NCI-H187 treated with DMSO at 0.1 percent for 48 hours (cell line): ENCODE measurements at places on chromosomes 3 and 15.
A peak's percentile ranks its signal among the peaks of the same experiment; 100 is the strongest.

GRCh38 chr15:95622843-95623242 lies 707.7 kb upstream of the NR2F2 start:
- no peak for DNase-seq

- no peak for DNase-seq
Observed at GRCh38 chr3:146883288-146883687, 278.1 kb upstream of the PLSCR5 start.

DNA sequence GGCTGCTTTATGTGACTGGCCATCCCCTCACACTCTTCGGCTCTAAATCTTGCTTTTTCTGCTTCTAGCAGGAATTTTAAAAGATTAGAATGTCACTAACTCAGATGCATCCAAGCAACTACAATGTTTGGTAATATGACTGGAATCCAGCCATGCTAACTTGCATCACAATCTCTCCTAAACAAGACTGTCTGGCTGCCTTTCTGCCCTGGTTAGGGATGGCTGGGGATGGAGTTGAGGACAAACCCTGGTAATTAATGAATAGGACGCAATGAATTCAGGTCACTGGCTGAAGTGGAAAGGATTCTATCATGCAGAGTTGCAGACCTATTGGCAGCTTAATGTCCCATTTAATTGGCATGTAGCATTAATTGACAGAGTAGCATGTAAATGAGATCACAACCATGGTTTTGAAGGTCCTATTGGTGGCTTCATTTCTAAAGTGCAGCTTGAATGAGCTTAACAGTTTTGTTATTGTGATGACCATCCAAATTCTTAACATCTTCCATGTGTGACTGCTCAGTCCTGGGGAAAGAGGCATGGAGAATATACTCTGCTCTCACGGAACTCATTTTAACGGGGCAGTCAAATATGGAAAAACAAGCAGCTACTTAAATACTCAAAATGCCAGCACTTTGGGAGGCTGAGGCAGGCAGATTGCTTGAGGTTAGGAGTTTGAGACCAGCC lies 21.7 kb downstream of the NMNAT3 start:
- no peak for DNase-seq

GRCh38 chr3:125179884-125180240 lies 32.7 kb downstream of the SLC12A8 start:
- no peak for DNase-seq

GRCh38 chr15:57640930-57641682 lies 49.4 kb downstream of the MYZAP start:
- no peak for DNase-seq

DNA sequence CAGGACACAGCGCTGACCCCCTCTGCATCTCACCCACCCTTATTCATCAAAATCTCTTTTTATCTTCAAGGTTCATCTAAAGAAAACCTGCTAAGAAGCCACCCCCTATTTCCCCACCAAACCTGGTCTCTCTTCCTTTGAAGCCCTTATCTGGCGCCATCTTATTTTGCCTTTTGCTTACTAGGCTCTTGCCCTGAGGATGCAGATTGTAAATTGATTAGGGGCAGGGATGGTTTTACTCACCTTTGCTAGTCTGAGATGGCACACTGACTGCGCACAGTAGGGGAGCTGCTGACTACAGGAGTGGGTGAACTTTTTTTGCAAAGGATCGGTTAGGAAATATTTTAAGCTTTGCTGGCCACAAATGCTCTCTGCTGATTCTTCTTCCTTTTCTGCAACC lies 78.9 kb upstream of the BHLHE40 start:
- no peak for DNase-seq

DNA sequence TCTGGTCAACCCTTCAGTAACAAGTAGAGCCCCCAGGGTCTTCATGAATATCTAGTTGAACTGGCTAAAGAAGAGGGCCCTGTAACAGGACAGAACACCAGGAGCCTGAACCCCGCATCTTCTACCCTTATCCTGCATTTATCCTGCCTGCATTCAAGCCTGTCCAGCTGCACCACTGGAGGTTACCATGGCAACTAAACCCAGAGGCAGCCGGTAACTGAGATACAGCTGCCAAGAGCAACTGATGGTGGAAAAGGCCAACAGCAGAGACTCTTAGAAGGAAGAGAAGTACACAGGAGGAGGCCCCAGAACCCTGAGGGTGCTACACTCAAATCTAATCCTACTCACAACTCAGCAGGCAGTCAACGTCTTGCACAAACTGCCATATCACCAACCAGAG lies 3.7 kb upstream of the PRKAR2A start:
- no peak for DNase-seq

DNA sequence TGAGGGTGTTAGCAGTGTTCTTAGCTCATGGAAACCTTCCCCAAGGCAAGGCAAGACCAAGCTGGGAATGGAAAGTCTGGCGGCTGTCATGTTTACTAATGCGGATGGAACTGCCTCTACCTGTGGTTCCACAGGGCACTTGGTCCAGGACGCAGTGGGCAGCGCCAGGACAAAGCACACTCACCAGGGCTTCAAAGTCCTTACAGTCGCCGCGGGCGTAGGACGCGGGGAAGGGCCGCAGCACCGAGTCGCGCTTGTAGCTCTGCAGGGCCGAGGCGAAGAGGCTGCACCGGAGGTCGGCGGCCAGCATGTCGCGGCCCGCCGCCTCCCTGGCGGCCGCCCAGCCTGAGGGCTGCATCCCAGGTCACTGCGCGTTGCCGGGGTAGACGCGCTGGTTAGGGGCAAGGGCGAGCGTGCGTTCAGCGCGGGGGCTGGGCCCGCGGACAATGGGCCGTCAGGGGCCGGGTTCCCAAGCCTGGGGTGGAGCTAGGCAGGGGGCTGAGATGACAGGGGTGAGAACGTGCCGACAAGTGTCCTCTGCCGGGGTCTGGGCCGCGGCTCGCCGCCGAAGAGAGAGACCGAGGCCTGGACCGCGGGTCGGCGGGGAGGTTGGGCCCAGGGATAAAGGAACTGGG lies 497 bp downstream of the PARP16 start:
- DNase-seq = no peak

DNA sequence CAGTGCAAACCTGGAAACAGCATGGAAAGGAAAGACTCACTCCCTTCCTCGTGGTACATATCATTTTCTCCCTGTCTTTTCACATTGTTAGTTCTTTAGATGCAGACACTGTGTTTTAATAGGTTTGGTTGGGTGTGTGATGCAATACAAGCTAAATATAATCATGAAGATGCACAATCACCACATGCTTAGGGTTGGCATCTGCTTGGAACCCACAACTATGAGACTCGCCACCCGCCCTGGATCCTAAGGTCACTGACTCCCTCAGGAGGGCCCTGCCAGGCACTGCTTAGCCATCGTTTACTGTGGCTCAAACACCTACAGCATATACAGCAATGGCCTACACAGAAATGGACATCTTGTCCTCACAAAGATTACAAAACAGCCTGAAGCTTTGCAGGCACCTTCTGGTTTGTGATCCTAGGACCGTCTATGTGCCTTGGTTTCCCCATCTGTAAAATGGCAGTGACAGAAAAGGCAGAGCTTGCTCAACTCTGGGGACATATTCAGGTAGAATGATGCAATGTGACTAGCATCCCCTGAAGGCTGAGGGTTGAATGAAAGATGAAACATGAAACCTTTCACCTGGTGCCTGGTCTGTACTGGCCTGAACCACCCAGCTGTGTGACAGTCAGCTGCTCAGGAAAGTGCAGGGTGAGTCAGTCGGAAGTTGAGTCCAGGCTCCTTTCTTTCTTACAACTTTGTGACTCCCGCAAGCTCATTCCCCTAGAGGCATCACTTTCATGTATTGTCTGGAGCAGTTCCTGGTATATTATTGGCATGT lies 123.6 kb upstream of the PFN2 start:
- peak; percentile 57 for DNase-seq

DNA sequence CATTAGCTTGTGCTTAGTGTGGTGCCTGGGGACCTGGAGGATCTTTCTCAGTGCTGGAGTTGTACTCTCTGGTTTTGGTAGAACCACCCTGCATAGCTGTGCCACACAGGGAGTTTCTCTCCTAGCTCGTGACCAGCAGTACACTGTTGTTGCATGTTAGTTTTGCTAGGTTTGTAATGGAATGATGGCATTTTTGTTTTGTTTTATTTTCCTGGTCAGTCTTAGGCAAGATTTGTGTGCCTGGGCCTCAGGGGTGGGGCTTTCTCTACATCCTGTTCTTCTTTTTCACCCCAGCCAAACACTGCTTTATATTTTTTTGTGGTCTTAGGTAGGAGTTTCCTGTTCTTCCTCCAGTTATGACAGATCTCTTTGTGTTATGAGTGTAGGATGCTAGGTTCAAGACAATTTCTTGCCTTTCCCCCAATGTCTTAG lies 534.5 kb upstream of the KCNMB2 start:
- DNase-seq = no peak

DNA sequence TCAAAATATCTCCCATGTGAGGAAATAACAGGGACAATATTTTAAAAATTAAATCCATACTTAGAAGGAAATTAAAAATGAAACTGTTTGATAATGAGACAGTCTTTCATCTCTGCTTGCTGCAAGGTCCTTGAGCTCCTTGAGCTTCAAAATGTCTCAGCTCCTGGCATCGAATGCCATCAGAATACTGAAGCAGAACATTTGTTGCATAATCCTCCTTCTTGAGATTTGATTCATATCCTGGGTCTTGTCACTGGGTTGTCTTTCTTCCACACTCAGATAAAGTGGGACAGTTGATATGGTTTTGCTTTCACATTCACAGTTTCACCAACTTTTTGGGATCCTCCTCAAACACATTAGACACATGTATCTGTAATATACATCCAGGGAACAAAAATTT lies 27.8 kb downstream of the COL8A1 start:
- DNase-seq = no peak
